ENCODE measurements at places on chromosomes 6 and 20.

GRCh38 chr6:35213824-35214756 lies at the start of gene SCUBE3:
Gene SCUBE3, plus strand, starts transcription at chr6:35213956. Its CDS starts 463 bp downstream, at chr6:35214419.
- DNase-seq, result no peak

DNA sequence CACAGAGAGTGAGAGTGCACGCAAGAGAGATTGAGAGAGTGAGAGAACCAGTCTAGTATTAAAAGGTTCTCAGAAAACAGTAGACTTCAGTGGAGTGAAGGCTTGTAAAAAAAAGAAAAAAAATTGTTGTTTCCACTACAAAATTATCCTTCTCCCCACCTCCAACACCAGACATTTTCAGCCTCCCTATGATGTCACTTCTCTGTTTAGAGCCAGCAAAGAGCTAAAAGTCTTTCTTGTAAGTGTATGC lies 77.8 kb downstream of the BACH2 start:
- DNase-seq, result no peak

- no peak for DNase-seq
Measured at GRCh38 chr6:52310932-52311331, 26.4 kb upstream of the MCM3 start.

GRCh38 chr6:106442395-106442794 lies 81.9 kb downstream of the CRYBG1 start:
- DNase-seq, result no peak

Data from OCI-M1 (cell line).